GM12864 (cell line): ENCODE measurements at places on chromosomes 12 and 14.

GRCh38 chr12:131589221-131589897, 121.5 kb upstream of the SFSWAP start:
- no peak for DNase-seq

DNA sequence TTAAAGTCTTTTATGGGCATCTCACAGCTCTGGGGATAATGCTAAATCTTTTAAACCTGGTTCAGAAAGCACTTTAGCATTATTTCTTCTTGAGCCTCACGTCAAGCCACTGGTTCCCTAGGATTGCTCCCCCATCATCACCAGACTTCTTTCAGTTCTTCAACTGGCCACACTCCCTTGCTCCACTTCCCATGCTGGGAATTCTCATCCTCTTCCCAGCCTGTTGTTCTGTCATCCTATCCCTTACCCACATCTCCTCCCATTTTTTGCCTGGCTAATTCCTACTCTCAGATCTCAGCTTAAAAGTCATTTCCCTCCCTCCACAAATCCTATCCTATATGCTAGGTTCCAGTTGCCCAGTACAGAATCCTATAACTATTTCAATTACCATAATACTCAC, 14.4 kb downstream of the FERMT2 start:
- DNase-seq: no peak

GRCh38 chr14:61438036-61438435, 116.7 kb downstream of the PRKCH start:
- no peak for DNase-seq

DNA sequence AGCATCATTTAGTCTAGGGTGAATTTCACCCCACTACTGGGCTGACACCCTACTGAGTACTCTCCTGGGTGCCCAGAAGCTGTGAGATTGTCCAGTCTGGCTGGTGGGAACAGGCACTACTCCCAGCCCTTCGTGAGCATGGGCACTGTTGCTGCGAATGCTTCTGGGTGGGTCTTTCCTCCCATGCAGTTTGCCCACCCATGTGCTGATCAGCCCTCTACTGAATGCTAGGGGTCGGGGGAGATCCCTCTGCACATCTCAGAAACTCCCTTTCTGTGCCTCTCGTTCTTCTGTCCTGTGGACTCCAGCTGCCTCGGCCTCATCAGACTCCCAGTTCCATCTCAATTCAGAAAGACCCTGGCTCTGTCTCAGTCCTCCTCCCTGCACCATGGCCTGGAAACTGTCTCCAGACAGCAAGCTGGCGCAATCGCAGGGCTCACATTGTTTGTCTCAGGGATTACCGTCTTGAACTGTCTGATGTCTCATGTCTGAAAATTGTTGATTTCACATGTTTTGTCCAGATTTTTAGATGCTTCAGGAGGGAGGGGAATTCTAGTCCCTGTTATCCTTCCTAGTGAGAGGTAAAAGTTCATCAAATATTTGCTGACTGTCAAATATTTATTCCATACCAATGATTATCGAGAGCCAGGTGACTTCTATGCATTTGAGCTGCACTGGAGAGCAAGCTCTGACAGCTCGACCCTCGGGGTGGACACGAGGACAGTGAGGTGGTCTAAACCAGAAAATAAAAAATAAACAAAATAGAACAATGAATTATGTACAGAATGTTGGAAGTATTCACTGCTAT, 316.6 kb upstream of the RTL1 start:
- DNase-seq: no peak

GRCh38 chr12:46101485-46101869, 111.1 kb upstream of the SCAF11 start:
- DNase-seq: no peak

DNA sequence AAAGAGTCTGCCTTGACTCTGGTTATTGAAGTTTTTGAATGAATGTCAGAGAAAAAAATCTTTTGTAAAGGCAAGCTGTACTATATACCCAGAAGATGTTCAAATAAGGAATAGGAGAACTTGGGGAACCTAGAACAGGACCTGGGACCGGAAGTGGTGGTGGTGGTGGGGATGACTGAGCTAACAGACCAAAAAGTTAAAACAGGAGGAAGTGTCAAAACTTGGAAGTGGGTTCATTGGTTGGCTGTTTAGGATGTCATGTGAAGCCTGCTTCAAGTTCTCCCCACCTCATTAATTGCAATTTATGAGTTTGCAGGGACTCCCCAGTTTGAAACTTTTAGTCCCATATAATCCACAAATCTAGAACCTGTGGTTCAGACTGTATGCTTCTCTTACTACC, 26.2 kb downstream of the PLXNC1 start:
- no peak for DNase-seq

- no peak for DNase-seq
Observed at GRCh38 chr12:3727877-3728632, 24.9 kb downstream of the CRACR2A start.

DNA sequence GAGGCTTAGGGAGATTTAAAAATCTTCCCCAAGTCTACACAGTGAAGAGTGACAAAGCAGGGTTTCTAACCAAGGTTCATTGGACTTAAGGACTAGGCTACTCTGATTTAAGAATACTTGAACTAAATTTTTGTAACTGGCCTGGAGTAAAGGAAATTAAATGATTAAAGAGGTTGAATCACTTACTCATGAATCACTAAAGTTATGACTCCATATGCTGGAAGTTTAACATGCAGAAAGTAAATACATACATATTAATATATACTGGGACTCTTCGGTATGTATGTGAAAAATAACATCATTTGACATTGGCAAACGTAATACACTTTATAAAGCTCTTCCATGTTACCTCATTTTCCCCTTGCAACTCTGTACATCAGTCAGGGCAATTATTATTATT, 322.9 kb downstream of the KCNH5 start:
- no peak for DNase-seq

DNA sequence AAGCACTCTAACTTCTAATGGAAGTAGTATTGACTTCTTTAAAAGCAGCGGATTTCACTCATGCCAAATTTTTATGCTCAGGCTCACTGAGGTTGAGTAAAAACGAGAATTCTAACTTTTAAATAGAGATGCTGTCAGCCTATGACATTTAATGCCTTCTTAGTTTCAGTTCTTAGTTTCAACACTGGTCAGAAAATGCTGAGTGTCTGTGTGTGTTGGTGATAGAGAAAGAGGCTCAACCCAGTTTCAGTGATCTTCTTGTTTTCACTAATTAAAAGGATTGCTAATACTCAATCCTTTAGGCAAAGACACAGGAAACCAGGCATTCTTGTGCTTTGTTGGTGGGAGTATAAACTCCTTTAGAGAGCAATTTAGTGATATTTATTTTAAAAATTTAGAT, 31.0 kb downstream of the PEBP1 start:
- DNase-seq: peak; percentile 82

GRCh38 chr12:42094277-42094676, 50.4 kb downstream of the GXYLT1 start:
- no peak for DNase-seq

DNA sequence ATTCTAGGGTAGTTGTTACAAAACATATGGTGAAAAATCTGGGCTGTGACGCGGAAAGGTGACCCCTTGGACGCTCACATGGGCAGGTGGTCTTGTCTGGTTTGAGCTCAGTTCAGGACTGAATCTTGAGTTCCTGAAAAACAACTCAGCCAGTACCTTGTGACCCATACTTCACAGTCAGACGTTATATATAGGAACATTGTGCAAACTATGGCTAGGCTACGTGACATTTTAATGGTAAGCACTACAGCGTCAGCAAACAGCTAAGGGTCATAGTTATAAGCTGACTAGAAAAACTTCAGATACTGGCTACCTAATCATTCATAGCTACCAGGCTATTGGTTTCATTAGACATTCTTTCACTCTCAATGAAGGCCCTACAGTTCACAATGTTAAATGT, 14.8 kb upstream of the EDDM3A start:
- no peak for DNase-seq

DNA sequence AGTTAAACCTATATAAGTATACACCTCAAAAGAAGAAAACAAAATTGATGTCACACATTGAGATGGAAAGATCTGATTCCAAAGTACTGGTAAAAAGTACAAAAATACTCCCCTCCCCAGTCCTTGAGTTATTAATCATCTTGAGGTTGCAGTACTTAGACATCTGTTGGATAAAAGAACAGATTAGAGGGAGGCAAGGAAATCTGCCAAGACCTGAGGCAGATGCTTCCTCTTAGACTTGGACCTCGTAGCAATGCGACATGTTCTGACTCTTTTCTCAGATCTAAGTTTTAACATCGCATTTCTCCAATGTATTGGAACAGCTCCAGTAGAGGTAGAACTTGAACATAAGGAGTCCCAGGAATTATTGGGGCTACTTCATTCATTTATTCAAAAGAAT, 187.9 kb upstream of the GRIN2B start:
- no peak for DNase-seq

DNA sequence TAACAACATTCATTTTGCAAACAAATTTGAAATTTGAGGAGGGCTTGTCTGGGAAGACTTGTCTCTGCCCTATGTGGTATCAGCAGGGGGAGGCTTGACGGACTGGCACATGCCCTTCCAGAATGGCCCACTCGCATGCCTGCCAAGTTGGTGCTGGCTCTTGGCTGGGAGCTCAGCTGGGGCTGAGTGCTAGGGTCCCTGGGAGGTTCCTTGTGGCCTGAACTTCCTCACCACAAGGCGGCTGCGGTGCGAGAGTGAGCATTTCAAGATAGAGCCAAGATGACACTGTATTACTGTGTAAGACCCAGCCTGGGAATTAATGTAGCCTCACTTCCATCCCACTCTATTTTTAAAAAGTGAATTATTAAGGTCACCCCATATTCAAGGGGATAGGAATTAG, 271.6 kb upstream of the PLEKHG7 start:
- DNase-seq: no peak

GRCh38 chr14:105738638-105739037, 212.3 kb downstream of the TMEM121 start:
- no peak for DNase-seq

DNA sequence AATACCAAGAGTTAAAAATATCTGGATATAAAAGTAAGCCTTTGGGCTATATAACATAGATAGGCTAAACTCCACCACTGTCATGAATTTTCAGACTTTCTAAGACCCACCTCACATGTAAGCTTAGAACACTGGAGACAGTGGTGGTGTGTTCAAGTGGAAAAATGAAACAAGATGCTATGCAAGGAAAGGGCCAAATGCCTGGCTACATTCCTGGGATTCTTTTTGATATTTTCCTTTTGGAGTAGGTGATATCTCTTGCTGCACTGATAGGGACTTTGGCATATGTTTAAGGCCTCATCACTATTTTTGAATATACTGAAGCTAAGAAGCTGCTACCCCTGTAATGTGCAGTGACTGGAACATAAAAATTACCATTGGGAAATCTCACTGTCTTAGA, 341.3 kb downstream of the SLC16A7 start:
- DNase-seq: no peak

DNA sequence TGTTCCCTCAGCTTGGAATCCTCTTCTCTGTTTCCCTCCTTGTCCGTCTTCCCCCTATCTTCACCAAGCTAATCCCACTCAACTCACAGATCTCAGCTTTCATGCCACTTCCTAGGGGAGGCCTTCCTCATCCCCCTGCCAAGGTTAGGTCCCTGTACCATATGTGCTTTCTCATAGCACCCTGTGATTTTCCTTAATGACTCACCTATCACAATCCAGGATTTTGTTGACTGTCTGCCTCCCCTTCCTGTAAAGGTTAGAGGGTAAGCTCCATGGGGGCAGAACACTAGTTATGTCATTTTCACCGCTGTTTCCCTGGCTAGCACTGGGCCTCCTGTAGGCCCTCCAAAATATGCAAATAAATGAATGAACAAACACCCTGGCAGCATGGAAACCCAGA, 57.6 kb downstream of the CRADD start:
- no peak for DNase-seq

- DNase-seq: no peak
Observed at GRCh38 chr12:92938018-92938417, 8.9 kb upstream of the EEA1 start.

GRCh38 chr14:99821519-99822508, 28.6 kb downstream of the EML1 start:
- DNase-seq: no peak

- no peak for DNase-seq
Observed at GRCh38 chr12:124345795-124346194, 50.9 kb downstream of the RFLNA start.

DNA sequence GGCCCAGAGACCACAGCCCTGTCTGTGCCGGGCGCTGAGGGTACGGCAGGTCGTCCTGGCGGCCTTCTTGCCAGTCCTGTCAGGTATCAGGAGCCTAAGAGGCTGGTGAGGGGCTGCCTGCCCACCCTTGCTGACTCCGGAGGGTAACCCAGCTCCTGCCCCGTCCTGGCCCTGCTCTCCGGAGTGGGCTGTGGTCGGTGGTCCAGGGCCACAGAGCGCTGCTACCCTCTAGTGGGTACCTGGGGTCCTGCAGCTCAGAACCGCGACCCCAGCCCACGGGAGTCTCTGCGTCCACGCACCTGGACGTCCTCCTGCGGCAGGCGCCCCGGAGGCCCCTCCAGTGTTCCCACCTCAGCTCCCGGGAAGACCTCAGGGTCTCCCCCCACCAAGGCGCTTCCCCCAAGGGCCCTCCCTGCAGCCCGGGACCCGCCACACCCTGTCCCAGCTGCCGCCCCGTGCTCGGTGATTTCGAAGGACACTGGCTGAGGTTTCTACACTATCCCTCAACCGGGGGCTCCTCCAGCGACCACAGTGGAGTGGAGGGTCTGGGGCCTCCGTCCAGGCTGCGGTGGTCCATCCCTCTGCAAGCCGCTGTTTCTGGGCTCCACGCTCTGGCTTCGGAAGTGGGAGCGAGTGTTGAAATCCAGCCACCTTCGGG, 75.9 kb upstream of the FBRSL1 start:
- DNase-seq: no peak

DNA sequence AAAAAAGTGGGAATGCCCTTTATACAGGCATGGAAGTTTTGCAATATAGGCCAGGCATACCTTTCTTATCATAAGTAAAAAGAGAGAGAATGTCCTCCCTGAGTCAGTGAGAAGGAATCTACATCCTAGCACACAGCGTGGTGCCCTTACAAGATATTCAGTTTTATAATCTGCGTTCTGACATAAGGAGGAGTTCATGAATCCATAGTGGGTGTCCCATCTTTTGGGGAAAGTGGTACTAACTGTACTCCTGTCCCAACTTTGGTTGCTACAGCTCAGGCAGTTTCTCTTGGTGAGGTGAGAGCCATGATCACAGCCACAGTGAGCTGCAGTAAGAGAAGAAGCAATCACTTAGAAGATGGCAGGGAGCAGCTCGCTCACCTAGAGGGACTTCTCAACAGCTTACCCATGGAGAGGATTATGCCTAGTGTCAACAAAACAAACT, 332.9 kb downstream of the BCAT1 start:
- no peak for DNase-seq
